ENCODE measurements at places on chromosomes 5 and 9.

GRCh38 chr5:96111080-96111756 is 149.6 kb upstream of the ELL2 start:
- DNase-seq, result no peak

- no peak for DNase-seq
These were observed 19.3 kb upstream of the RXRA start for GRCh38 chr9:134306636-134307600.

GRCh38 chr5:80411589-80412219 is 3.8 kb downstream of the ZFYVE16 start:
- DNase-seq, result no peak

GRCh38 chr5:137752905-137753690 is 1.1 kb downstream of the HNRNPA0 start:
- no peak for DNase-seq

DNA sequence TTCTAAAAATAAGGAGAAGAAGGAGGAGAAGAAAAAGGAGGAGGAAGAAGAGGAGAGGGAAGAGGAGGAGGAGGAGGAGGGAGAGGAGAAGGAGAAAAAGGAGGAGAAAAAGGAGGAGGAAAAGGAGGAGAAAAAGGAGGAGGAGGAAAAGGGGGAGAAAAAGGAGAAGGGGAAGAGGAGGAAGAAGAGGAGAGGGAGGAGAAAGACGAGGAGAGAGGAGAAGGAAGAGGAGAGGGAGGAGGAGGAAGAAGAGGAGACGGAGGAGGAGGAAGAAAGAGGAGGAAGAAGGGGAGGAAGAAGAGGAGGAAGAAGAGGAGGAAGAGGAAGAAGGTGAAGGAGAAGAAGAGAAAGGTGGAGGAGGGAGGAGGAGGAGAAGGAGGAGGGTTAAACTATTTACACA is 210.2 kb upstream of the TRPM3 start:
- no peak for DNase-seq

- peak; percentile 53 for DNase-seq
These were observed 115.8 kb upstream of the SLIT3 start for GRCh38 chr5:169416583-169417196.

- DNase-seq, result no peak
These were observed 88.4 kb downstream of the CAMSAP1 start for GRCh38 chr9:135818718-135819475.

DNA sequence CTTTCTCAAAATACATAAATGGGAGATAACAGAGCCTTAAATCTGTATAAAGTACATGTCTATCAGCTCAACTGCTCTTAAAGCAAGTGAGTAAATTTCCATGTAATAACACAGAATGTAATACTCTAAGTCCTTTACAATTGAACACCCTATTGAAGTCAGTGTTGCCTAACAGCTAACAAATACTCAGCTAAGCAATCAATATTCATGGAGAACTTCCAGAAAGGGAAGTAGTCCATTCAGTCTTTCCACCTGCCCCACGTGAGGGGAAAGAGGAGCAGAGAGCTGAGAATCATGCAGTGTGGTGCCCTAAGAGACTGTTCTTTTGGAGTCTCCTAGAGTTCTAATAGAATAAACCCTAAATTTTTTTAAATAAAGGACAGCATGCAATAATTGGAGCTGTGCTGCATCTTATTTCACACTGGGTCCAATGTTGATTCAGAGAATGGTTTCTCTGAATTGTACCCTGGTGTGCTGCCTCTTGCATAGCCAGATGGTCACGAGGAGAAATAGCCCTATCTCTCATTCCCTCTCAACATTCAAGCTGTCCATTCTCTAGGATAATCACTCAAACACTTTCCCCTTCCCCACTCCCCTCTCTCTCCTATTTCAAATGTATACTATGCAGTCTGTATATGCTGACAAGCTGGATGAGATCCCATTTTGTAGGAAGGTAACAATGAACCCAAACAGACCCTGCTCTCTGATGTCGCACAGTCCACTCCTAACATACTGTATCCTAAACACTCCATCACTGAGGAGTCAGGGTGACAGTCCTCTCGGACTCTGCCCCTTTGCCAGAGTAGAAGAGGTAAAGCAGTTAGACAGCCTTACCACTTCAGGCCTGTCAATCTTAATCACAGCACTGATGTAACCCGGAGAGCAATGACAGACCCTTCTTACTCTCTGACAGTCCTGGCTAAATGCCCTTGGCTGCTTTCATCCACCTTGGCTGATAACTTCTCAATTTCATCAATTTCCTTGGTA is 134.8 kb downstream of the EPB41L4A start:
- no peak for DNase-seq

DNA sequence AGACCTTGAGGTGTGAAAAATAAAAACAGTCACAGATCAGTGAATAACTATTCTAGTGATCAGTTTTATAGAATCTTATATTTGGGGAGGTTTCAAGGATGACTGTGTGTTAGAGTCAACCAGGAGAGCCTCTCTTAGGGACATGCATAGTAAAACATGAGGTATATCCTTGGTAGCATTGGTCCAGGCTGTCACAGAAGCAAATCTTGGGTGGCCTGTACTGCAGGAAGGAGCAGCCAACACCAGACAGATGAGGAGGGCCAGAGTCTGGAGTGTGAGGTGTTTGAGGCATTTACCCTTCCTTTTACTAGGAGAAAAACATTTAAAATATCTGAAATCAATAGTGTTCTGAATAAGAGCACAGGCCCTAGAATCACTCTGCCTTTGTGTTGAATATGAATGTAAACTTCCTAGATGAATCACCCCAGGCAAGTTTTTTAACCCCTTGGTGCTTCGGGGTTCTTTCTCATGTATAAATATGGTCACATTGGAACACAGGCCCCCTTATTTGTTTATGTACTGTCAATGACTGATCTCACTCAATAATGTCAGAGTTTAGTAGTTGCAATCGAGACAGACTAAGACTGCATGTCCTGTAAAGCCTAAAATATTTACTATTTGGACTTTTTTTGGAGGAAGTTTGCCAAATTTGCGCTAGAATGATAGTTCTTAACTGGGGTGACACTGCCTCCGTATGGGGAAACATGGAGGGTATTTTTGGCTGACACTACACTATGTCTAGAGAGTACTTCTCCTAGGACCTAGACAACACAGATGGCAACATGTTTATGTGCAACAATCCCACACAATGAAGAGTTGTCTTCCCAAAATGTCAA is 416.5 kb upstream of the POU5F2 start:
- DNase-seq, result no peak

DNA sequence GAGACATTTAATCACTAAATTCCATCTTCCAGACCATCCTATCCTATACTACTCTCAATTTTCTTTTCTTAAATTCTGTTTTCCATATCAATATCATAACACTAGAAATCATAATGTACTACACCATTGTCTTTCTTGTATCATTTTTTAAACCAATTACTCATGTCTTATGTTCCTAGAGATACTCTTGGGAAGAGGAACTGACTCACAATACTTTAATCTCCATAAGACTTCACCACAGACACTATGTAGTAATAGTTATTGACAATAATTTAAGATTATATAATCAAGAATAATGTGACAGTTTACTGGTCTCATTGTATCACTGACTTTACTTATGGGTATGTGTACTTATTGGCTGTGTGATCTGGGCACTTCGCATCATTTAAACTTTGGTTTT is 43.8 kb downstream of the PCDHGC5 start:
- DNase-seq, result no peak

GRCh38 chr9:29958469-29958868 is 2385.2 kb upstream of the C9orf72 start:
- no peak for DNase-seq

- no peak for DNase-seq
These were observed 144.9 kb upstream of the CDH6 start for GRCh38 chr5:31048282-31049270.

GRCh38 chr9:5834214-5834613 is 1.3 kb upstream of the ERMP1 start:
- DNase-seq, result no peak

- no peak for DNase-seq
These were observed 229.1 kb downstream of the IRX2 start for GRCh38 chr5:2522372-2522771.

- DNase-seq, result no peak
These were observed 1.8 kb downstream of the CAVIN4 start for GRCh38 chr9:100579665-100580064.

- DNase-seq, result no peak
These were observed 62.5 kb downstream of the AMBP start for GRCh38 chr9:114015607-114016006.

GRCh38 chr9:35915681-35916294 is 6.5 kb downstream of the SPAAR start:
- DNase-seq, result no peak

GRCh38 chr5:159319832-159320231 is 10.5 kb downstream of the IL12B start:
- no peak for DNase-seq

GRCh38 chr9:89480825-89481537 is 16.9 kb downstream of the SEMA4D start:
- no peak for DNase-seq

DNA sequence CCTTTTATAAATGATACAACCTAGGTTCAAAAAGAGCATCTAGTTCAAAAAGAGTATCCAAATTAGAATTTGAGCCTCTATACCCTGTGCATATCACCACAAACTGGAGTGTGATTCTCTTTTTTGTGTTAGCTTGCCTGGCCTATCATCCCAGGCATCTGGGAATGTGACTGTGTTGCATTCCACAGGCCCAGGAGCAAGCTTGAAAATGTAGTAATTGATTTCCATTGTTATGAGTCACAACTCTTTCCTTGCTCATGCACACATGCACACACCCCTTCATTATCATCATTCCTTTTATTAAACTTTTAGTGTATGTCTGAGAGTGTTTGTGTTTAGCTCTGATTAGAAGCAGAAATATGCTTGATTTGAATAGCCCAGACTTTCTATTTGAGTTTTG is 75.2 kb downstream of the FCHO2 start:
- DNase-seq, result peak; percentile 74

DNA sequence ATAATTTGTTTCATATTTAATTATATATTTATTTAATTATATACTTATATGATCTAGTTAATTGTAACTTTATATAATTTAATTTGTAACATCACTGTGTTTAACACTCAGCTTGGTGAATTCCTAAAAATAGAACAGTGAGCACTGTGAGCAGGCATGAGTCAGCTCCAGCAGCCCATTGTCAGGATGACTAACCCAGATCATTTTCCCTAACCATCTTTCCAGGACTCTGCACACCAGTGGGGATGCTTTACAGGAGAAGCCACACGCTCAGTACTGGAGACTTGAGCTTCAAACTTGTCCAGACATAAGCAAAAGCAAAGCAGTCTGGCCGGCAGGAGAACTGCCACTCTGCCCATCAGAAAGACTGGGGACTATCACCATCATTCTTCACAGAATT is 446.2 kb upstream of the TRPC7 start:
- DNase-seq, result peak; percentile 78

DNA sequence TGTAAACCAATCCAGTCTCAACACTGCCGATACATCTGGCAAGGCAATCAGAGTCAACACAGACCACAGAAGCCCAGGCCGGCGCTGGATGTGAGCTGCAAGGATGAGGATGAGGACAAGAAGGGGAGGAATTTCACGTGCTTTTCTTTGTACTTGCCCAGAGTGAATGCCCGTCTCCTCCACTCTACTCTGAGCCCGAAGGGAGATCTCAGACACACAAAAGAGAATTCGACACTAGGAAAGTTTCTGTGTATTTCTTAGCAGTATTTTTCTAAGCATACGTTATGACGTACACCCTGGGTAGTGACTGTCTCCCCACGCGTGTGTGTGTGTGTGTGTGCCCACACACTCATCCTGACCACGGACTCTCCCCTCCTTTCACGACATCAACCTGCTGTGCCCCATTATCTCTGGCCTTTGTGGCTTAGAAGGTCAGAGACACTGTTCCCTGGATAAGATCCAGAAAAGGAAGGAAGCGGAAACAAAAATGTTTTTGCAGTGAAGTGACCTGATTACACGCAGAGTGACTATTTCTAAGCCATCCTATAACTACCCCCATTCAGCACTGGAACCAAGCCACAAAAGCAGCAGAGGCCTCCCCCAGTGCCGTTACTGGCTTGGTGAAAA is 227.3 kb upstream of the DAPK1 start:
- DNase-seq, result no peak

GRCh38 chr5:123217173-123217572 is 128.1 kb downstream of the PRDM6 start:
- no peak for DNase-seq

DNA sequence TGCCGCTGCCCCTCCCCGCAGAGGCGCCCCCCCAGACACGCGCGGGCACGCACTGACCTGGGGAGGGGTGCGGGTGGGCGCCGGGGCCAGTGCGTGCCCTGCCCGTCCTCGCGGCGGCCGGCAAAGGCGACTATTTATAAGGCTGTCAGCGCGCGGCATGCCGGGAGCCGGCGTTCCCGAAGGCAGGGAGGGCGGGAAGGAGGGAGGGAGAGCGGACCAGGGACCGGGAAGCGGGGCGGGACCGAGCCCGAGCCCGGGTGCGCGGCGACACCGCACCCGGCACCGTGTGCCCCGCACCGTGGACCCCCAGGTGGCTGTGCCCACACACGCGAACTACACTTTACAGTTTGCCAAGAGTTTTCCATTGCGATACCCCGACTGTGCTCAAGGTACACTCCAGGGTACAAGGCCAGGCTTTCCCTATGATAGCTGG is at the start of gene AK1:
Gene AK1 (minus strand): TSS at position 110 of the 433 bp plus-strand sequence. CDS start 3,058 bp downstream, outside the sequence.
- DNase-seq, result no peak

GRCh38 chr9:14522627-14523379 is 170.4 kb downstream of the ZDHHC21 start:
- DNase-seq, result no peak

GRCh38 chr5:151140686-151141459 is 16.7 kb downstream of the ANXA6 start:
- DNase-seq, result no peak

DNA sequence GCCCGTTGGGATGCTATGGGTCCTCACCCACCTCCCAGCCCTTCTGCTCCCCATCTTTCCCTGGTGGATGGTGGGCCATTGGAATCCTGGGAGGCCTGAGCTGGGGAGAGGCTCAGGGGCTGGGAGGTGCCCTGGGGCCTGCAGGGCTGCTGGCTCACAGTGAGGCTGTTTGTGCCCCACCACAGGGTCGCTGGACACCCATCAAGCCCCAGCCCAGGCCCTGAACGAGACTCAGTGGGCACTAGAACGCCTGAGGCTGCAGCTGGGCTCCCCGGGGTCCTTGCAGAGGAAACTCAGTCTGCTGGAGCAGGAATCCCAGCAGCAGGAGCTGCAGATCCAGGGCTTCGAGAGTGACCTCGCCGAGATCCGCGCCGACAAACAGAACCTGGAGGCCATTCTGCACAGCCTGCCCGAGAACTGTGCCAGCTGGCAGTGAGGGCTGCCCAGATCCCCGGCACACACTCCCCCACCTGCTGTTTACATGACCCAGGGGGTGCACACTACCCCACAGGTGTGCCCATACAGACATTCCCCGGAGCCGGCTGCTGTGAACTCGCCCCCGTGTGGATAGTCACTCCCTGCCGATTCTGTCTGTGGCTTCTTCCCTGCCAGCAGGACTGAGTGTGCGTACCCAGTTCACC is 4.9 kb upstream of the AIF1L start:
- no peak for DNase-seq

GRCh38 chr5:130077007-130077406 is 172.7 kb downstream of the CHSY3 start:
- no peak for DNase-seq
